Fibroblast of skin of right quadriceps (primary cell): ENCODE measurements at places on chromosomes 7 and 10.

DNA sequence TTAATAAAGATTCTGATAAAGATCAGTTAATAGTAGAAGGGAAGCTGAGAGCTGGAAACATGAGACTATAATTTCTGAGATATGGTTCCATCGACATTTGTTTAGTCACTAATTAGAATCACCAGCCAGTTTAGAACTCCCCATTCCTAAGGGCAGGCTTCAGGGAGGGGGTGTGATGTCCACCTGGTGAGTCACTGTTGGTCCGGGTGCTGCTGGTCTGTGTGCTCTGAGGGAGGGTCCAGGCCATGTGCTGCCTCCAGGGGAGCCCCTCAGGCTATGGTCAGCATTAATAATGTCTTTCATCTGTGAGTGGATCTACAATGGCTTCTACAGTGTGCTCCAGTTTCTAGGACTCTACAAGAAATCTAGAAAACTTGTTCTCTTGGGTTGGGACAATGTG, 115.8 kb downstream of the ADAM12 start:
- DNase-seq, result no peak

DNA sequence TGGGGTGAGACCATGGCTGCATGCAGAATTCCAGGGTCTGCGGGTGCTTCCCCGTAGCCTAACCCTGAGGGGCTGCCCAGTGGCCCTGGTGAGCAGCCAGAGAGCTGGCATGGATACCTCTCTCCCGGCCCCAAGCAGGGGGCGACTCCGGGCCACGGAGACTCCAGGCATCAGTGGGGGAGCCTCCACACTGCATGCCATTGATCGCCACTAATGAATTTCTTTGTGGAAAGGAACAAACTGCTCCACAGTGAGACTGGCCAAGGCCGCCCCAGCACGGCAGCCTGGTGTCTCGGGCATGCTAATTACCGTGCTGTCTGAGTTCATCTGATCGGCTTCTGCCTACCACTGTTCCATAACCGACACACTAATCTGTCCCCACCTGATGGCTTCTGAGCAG, 184.4 kb downstream of the GRID1 start:
- no peak for DNase-seq

- DNase-seq, result no peak
Measured at GRCh38 chr7:95901006-95901405, 128.7 kb downstream of the DYNC1I1 start.

DNA sequence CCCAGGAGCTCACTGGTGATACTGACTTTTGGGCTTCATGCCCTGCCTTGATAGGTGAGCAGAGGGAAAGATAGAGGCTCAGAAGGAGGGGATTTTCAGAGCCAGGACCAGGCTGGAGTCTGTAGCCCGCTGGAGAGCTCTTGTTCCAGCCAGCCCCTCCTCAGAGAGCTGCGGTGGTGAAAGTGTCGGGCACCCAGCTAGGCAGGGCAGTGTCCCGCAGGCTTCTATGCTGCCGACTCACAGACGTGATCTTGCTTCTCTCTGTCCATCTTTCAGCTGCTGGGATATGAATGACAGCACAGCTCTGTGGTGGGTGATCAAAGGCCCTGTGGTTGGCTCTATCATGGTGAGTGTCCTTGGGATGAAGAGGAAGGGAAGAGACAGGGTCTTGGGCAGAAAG, 35.2 kb downstream of the ADCYAP1R1 start:
- no peak for DNase-seq

DNA sequence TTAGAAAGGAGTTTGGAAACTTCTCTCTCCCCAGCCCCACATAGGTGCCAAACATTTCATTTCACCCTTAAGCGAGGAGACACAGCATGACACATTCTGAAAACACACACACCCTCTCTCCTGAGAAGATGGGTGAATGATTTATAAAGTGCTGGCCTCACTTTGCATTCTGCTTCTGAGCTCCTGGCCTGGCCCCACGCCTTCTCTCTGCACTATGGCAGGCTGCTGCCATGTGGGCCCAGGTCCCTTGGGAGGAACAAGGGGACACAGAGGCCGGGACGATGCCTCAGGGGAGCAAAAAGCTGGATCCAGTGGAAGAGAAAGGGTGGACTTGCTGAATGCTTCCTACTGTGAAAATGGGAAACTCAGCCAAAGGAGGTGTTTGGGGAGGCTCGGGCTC, 56.0 kb downstream of the CPXM2 start:
- DNase-seq, result no peak

- DNase-seq, result no peak
Measured at GRCh38 chr10:60123668-60124067, 217.3 kb upstream of the CCDC6 start.

GRCh38 chr10:59563531-59563930, 146.1 kb downstream of the SLC16A9 start:
- DNase-seq, result peak; percentile 57

DNA sequence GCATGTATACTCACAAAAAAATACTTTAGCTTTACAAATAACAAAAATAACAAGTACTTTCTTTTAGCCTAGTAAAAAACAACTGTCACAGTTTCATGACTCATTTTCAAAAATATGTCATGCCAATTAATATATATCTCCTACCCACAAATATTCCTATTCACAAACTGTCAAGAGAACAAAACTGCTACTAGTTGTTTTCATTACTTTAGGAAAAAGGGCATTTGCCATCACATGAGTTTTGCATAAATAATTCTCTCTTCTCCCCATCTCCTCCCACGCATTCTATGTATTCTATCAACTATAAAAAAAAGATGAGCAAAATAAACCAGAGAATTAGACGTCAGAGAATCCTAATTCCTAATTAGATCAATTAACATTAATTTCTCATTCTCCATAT, 87.6 kb downstream of the PIP4K2A start:
- DNase-seq, result peak; percentile 15

DNA sequence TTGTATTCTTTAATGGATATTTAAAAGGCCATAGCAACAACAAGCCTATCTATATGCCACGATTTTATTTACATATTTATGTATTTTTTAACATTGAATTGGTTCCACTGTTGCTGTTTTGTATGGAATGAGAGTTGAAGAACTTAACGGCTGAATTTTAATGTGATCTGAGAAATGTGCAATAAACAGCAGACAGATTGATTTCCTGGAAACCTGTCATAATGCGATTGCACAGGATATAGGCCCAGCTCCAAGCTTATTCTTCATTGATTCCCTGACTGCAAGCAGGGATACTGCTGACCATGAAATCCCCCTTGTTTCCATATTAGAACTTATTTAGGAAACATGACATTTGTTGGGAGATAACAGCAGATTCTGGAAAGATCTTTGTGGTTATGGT, 195.6 kb downstream of the KCND2 start:
- DNase-seq, result no peak

DNA sequence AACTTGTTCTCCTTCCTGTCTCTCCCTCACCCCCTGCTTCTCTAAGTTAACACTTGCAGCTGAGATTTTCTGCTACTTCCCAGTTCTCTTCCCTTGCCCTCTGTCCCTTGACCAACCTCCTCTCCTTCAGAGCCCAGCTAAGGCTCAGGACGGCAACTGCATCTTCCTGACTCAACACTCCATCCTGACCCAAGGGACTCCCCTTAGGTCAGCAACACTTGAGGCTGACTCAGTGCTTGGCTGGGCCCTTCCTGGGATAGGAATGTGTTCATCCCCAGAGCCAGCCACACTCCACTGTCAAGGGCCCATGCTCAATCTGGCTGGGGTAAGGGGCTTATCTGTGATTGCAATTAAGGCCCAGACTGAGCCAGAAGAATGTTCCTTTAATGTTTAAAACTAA, 3.4 kb downstream of the CALHM2 start:
- DNase-seq, result peak; percentile 80

DNA sequence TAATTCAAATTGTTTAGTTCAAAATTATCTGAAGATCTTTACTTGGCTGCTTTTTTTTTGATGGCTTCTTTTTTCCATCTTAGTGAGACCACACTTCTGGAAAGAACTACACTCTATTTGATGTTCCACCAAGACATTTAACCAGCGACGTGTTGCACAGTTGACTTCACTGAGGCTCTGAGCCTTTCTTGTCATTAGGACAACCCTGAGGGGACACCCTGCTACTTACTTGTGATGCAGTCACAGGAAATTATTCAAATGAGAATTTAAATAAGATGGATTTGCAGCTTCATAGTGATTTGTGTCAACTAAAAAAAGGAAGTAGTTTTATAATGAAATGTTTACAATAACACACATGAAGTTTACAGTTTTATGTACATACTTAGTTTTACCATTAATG, 25.6 kb upstream of the PIK3CG start:
- no peak for DNase-seq

DNA sequence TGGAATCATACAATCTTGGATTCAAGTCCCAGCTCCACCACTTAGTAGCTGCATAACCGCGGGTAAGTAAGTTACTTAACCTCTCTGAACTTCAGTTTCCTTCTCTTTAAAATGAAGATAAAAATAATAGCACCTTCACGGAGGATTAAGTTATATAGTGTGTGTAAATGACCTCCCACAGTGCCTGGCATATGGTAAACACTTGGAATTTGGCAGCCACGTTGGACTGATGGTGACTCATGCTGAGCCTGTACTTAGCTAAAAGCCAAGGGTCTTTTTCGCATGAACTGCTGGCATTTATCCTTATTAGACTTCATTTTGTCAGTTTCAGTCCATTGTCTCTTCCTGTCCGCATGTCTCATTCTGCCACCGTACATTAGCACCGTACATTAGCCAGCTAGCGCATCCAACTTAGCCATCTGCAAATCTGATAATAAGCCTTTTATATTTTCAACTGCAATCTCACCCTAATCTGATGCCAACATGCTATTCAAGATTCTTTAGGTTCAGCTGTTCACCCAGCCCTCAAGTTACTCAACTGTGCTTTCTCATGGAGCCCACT, 11.2 kb downstream of the SLC13A4 start:
- DNase-seq, result peak; percentile 81

GRCh38 chr7:2607122-2607922, 24.5 kb upstream of the TTYH3 start:
- no peak for DNase-seq

GRCh38 chr7:37112876-37113275, 335.8 kb downstream of the ELMO1 start:
- DNase-seq, result no peak

- no peak for DNase-seq
Measured at GRCh38 chr7:7117935-7118586, 64.3 kb upstream of the C1GALT1 start.

DNA sequence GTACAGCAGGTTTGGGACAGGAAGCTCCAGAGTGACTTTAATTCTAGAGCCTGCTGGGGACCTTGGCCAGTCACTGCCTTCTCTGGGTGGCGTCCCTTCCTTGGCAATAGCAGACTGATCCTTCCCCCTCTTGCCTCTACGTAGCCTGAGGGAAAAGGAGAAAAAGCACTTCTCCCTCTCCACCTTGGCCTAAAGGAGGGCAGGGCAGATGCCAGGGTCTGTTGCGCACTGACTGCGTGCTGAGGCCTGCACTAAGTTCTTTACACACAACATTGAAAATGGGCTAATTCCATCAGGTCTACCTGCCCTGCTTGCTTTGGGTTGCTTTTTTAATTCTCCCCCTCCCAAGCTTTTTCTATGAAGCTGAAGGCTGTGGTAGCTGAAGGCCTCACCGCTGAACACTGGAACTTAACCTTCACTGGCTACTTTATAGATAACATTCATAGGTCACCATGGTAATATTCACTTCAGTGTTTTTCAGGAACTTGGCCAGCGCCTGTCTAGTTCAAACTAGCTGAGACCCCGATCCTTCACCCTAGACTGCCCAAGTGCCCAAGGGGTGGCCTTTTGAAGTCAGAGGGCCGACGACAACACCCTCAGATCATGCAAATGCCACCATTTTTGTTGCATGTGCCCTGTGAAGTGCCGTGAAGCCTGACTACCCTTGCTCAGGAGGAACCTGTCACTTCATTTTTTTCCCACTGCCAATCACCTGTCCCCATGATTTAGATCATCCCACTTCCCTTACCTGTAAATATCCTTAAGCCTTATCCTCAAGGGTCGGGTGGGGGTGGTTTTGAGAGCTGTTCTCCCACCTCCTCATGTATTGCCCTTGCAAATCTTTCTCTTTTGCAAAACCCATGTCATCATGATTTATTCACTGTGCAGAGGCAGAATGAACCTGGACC, 28.7 kb downstream of the PRF1 start:
- no peak for DNase-seq

- DNase-seq, result no peak
Measured at GRCh38 chr7:55532150-55532917, 40.0 kb downstream of the VOPP1 start.

- DNase-seq, result peak; percentile 37
Measured at GRCh38 chr7:14228341-14228740, 238.9 kb upstream of the ETV1 start.

- DNase-seq, result no peak
Measured at GRCh38 chr10:102713539-102713813, 721 bp downstream of the ARL3 start.

DNA sequence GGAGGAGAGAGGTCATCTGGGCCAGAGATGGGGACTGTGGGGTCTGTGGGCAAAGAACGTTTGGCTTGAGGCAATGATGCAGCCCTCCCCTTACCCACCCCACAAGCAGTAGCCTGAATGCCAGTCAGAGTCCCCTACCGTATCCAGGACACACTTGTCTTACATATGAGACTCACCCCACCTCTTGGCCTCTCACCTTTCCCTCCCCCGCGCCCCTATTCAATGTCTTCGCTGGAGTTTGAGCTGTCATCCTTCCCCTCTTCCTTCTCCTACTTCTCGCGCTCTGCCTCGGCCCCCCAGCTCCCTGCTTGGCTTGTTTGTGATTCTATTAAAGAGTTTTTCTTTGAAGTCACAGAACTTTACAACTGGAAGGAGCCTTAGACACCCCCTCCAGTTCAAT, 8.9 kb downstream of the PRRT4 start:
- DNase-seq, result no peak

GRCh38 chr7:110050785-110051184, 1040.1 kb upstream of the LRRN3 start:
- peak; percentile 2 for DNase-seq

DNA sequence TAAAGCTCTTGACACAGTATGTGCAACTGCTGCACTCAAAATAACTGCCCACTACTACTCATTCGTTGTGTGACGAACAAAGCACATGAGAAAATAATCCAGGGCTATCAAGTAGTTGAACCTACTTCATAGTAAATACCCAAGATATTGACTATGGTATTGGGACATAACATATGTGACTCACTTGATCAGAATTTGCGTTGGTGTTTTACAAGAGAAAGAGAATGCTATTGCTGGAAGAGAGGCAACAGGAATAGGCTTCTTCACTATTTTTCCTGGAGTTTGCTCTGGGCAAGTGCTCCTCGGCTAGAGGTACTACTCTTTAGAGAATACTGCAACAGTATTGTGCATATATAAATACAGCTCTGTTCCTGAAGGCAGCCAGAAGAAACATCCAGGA, 2.5 kb downstream of the DGKB start:
- DNase-seq, result no peak

- DNase-seq, result no peak
Measured at GRCh38 chr7:111931016-111931517, 275.1 kb downstream of the DOCK4 start.

- DNase-seq, result no peak
Measured at GRCh38 chr7:2843711-2844152, 376 bp downstream of the GNA12 start.

DNA sequence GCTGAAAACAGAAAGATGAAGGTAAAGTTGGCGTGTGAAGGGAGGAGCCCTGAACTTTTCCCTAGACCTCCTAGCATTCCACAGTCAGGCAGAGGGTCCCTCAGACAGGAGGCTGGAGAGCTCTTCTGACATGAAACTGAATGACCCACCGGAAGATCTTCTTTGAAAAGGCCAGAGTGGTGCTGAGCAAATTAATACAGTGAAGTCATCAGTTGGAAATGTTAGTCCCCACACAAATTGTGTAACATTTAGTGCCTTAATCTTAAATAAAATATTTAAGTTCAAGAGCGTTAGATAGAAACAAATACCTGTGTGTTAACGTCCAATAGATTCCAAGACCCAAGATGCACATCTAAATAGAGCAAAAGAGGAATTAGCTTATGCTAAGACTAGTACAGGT, 49.0 kb upstream of the WNT16 start:
- no peak for DNase-seq
